ENCODE measurements at places on chromosomes 3 and 15.

GRCh38 chr15:95018888-95019545 is 787.7 kb downstream of the MCTP2 start:
- DNase-seq, result no peak

- no peak for DNase-seq
Measured at GRCh38 chr15:95347837-95348236, 982.7 kb upstream of the NR2F2 start.

DNA sequence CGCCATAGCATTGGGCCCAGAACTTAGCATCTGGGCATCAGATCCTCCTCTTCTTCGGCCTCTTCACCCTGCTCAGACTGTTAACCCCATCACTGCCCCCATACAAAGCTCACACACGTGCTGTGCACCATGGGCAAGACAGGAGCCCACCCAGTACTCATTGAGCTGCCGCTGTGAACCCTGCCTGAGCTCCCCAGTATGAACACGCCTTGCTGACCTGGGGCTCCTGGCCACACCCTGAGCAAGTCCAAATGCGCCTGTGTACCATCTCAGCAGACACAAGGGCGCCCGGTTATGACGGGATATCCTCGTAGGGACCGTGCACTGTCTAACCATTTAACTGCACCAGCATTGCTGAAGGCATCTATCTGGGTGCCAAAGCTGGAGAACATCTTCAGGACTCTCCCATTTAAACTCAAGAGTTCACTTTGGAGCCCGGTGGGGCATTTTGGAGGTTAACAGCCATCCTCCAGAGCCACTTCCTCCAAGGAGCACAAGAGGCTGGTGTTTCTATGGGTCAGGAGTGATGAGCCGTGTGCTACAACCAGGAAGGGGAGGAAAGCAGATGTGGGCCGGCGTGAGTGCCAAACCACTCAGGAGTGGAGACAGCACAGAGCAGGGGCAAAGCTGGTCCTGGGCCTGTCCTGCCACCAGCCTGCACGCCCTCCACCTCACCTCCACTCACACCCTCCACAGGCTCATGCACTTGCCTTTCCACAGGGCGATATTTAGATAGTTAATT is 12.1 kb downstream of the PRR23E start:
- DNase-seq, result no peak

DNA sequence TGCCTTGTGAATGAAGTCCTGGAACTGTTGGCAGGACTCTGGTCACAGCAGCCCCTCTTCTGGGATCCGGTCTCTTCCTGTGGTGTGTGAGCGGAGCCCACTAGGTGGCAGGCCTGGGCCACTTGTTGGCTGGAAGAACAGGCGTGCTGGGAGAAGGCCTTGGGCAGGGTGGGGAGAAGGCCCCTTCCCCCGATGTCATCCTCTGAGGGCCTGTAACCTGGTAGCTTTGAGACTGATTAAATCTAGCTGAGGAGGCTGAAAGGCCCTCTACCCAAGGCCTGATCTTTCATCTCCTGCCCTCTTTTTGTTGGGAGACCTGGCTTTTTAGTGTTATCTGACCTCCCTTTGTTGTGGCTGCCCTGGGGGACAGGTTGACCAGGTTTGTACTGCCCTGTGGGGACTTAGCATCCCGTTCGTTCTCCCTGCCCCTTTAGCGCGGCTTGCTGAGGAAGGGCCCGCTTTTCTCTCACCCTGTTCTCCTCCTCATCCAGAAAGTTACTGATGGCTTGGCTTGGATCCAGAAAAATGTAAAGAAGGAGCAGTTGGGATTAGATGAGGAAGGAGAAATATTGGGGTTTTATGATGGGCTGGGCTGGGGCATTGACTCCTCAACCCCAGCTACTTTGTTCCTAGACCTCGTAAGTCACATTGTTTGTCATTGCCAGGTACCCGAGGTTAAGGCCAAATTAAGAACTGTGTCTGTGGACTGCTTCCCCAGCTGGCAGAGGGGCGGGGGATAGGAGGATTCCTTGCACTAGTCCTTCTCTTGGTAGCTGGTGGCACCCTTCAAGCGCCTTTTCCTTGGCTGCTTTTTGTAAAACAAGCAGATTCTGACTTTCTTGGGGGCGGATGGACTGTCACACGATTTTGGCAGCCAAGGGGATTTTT is 48.5 kb downstream of the CHCHD6 start:
- DNase-seq, result no peak

GRCh38 chr3:52190294-52191074 is 7.5 kb upstream of the ALAS1 start:
- DNase-seq, result no peak

DNA sequence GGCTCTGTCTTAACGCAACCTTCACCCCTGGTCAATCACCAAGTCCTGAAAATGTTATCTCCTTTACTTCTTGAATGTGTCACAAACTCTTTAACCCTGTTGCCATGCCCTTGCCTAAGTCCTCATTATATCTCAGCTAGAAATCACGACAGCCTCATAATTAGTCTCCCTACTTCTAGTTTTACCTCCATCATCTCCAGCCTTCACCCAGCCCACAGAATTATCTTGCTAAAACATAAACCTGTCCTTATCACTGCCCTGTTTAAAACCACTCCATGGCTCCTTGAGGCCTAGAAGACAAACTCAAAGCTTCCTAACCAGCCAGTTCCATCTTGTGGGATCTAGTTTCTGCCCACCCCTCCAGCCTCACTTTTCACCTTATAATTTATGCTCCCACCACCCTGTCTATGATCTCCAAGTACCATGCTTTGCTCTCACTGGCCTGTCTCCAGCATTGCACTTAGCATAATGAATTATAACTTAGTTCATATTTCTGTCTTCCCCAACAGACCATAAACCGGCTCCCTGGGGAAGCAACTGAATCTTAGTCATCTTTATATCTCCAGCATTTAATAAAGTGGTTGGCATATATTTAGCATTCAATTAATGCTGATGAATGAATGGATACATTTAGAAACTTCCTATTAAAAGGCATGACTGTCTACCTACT is 39.2 kb downstream of the GPR176 start:
- DNase-seq, result no peak

All from CMK (cell line).